ENCODE measurements at places on chromosomes 2 and 18.

- peak; percentile 19 for DNase-seq
These were observed 8.7 kb upstream of the SERPINB13 start for GRCh38 chr18:63578357-63578958.

GRCh38 chr2:43798300-43798699 is 24.5 kb downstream of the DYNC2LI1 start:
- no peak for DNase-seq

GRCh38 chr2:27795868-27796277 is 24.4 kb downstream of the MRPL33 start:
- DNase-seq, result no peak

DNA sequence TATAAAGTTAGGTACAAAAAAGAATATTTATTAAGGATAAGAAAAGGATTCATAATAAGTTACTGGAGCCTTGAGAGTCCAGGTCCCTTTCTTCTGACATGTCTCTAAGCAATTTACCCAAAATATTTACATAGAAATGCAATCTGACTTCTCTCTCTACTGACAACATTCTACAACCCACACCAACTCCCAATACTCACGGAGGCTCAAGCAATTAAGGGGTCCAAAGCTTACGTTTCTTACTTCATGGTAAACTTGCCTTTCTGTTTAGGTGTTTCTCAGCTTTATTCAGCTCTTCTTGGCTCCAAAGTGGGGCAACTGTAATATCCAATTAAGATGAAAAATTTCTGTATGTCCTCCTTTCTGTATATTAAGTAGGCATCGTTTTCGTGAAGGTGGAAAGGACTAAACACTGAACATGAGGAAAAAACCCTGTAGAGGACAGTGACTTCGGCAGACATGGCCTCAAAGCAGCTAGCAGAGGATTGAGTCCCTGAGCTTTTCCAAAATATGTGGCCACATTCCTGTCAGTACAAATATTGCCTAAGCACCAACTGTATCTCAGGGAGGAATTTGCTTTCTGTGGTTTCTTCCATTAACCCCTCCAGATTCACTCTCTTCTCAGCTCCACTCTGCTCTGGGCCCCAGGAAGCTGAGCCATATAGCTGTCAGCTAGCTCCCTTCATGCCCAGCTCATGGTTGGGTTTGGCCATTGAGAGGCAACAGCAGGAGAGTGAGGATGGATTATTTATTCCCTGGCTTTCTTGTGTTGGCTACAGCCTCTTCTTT is 67.9 kb upstream of the GLS start:
- DNase-seq, result no peak

DNA sequence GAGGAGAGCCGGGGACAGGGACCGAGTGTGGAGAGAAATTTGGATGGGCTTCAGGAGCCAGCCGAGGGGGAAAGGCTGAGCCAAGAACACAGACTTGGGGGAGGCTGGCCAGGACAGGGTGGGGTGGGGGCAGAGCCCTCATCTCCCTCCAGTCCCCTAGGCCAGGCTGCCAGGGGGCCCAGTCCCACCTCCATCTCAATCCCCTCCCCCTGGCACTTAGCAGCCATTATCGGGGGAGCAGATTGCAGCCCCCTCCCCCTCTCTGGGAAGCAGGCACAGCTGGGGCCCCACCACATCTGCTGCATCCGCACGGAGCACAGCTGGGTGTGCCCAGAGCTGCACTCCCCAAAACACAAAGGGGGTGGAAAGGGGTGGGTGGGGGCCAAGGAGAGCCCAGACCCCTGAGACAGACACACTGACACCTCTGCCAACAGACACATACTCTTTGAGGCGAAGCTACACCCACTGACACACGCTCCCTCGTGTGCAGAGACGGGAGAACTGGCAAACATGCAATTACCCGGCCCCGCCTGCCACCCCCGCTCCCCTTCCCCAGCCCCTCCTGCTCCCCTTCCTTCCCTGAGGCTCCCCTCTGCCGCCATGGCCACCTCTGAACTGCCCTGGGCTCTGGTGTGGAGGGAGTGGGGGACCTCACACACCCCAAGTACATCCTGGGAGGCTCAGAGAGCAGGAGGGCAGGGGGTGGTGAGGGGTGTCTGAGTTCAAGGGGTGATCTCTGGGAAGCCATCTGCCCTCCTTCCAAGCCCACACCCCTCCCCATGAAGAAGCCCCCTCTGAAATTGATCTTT is 5.1 kb upstream of the ASIC4 start:
- DNase-seq, result no peak

DNA sequence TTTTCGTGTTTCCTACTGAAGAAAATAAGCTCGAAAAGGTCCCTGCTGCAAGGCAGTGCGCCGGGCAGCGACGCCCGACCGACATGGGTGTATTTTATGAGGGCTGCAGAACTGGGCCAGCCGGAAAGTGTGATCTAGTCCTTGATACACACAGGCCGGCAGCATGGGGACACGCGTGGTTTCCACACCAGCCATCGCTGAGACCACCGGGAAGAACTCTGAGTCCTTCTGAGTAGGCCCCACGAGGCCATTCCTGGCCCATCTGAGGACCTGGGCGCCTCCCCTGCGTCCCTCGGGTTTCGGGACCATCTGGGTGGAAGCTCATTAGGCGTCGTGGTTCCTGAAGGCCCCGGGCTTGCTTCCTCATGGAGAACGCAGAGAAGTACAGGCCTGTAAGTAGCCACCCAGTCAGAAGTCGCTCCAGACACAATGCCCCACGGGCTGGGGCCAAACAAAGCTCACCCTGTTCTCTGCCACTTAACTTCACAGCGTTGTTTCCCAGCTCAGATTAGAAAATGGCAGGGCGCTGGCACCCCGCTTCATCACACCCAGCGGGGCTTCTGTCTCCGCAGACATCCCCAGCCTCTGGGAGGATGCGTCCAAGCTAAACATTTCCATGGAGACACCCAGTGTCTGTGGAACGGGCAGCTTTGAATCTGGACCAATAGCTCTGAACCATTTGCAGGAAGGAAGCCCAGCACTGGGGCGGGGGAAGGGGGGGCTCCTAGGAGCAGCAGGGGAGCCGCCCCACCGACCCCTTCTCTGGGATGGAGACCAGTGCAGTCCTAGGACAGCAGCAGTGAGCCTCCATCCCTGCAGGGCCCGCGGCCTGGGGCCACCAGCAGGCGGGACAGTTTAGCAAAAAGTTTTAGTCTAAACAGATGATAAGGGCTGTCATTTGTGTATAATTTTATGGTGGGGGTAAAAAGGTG is 2.4 kb downstream of the NFATC1 start:
- no peak for DNase-seq

GRCh38 chr18:40004246-40004645 is 1950.8 kb upstream of the PIK3C3 start:
- no peak for DNase-seq

GRCh38 chr2:238331916-238332315 is 11.6 kb downstream of the TRAF3IP1 start:
- DNase-seq, result no peak

DNA sequence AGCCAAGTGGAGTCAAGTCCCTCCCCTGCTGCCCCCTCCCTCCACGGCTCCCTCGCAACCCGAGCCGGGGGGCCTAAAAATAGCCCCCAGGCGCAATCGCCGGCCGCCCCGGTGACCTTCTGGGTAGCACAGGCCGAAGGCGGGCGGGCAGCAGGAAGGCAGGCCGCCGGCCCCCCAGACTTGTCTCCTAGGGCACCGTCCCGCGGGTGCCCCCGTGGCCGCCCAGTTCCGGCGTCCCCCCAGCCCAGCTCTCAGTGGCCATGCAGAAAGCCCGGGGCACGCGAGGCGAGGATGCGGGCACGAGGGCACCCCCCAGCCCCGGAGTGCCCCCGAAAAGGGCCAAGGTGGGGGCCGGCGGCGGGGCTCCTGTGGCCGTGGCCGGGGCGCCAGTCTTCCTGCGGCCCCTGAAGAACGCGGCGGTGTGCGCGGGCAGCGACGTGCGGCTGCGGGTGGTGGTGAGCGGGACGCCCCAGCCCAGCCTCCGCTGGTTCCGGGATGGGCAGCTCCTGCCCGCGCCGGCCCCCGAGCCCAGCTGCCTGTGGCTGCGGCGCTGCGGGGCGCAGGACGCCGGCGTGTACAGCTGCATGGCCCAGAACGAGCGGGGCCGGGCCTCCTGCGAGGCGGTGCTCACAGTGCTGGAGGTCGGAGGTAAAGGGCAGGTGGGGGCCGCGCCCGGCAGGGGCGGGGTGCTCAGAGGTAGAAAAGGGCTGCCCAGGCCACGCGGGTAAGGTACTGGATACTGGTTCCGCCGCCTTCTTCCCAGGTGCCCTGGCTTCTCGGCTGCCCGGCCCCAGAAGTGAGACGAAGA is at the start of gene SPEG:
TSS of gene SPEG (plus strand) at position 126 of the 808 bp plus-strand sequence. CDS start at position 261, 135 bp downstream.
- no peak for DNase-seq

GRCh38 chr2:111634995-111635538 is 248.9 kb downstream of the ANAPC1 start:
- no peak for DNase-seq

DNA sequence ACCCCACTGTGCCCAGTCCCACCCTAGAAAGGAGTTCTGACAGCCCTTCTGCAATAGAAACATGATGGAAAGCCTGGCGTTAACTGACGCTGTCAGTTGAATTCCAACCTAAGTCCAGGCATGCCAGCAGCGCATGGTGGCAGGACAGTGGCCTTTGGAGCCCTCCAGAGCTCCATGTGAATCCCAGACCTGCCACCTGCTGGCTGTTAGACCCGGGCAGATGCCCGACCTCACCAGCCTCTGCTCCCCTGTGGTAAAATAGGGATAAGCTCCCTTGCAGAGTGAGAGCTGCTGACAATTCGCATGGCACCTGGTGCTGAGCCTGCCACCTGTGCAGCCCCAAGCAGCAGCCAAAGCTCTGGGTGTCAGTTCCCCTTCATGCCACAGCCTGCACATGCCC is 138.6 kb downstream of the LOXHD1 start:
- no peak for DNase-seq

DNA sequence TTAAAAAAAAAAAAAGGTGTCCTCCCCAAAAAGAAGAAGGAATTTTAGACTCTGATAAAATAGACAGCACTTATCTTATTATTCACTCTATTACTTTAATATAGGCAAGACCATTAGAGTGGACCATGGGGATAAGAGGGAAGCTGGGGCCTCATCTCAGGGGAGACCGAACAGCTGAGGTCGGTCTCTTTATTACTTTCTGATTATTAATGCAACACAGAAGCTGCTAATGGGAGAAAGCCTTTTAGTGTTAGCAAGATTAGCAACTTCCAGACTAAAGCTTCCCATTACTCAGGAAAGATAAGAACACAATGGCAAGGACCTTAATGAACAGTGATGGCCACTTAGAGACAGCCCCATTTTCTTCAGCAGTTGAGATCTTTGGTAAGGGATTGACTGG is 135.5 kb downstream of the TMEFF2 start:
- no peak for DNase-seq

DNA sequence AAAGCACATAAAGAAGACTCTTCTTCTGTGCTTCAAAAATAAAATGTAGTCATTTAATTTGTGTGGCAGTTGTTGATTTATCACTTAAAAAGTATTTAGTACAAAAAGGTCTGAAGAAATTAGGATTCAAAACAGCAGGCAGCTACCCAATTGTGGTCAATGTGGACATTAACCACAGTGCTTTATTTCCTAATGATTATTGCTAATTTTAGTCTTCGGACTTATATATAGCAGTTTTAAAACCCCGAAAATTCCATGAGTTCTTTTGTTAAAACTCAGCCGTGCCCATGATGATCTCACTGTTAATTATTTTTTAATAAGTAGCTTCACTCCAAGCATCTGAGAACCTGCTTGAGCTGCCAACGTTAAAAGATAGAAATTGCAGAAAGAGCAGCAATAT is 594.3 kb downstream of the STK39 start:
- no peak for DNase-seq

DNA sequence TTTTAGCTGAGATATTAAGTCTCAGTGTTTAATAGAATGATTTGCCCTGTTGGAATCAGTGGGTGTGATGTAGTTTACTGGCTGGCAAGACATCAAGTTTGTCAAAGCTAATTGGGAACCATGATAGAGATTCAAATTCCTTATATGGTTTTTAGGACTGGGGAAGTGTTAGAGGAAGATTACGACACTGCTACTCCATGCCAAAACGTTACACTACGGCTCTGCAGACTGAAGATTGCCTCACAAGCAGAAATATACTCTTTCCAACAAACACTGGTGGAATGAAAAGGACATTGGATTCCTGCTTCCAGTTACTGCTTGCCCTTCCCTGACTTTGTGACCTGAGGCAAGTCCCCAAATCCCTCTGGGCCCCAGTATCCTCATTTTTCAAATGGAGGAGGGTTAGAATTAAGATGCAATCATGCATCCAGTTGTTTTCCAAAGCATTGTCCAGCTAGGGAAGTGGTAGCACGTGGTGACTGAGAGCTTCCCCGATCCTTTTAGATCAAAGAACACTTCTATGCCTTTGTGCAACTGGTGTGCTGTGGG is 147.6 kb downstream of the CDC42EP3 start:
- DNase-seq, result peak; percentile 36

DNA sequence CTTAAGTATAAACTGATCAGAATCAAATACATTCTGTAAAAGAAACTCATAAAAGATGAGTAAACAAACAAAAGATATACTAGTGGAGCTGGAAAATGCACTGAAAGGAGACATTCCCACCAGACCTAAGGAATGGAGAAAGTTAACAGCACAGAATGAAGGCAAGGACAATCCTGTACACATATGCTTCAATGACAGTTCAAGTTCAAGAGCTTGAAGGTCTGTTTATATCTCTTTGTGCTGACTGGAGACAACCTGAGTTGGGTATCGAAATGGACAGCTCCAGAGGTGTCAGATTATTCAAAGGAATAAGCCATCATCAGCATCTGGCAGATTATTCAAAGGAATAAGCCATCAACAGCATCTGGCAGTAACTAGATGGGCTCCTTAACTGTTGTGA is 73.8 kb upstream of the CD226 start:
- DNase-seq, result no peak

DNA sequence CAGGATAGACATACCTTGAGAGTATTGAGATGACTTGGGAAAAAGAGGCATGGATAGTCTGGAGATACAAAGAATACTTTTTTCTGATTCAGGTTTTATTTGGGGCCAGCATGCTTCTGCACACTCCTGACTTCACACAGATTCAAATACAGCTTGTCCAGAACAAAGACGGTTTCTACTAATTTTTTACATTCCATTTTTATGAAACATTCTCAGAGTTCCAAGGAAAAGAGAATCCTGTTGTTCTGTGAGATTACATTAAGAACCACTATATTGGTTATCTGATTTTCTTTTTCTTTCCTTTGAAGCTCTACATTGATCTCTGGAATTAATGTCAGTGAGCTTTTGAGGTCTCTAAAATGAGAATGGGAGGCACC is 41.0 kb downstream of the PTPRM start:
- no peak for DNase-seq

GRCh38 chr2:176383836-176384442 is 114.7 kb downstream of the MTX2 start:
- DNase-seq, result no peak

DNA sequence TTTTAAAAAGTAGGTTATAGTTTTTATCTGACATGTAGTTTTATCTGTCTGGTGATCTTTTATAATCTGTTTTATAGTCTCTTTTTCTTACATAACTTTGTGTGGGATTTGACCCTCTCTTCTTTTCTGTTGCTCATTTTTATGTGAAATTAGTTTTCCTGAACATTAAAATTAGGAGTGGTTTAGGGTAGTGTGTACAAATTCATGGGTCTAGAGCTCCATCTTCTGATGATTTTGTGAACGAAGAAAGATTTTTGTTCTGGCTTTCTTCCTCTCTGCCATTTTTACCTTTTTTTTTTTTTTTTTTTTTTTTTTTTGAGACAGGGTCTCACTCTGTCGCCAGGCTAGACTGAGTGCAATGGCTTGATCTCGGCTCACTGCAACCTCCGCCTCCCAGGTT is 46.6 kb downstream of the SLC30A6 start:
- no peak for DNase-seq

All from A172 (cell line).